ENCODE measurements at places on chromosomes 2 and 18. TPM values are rescaled to one million over a fixed set of nuclear protein-coding genes. Genes with fewer than 3 reads are reported as not detected.

DNA sequence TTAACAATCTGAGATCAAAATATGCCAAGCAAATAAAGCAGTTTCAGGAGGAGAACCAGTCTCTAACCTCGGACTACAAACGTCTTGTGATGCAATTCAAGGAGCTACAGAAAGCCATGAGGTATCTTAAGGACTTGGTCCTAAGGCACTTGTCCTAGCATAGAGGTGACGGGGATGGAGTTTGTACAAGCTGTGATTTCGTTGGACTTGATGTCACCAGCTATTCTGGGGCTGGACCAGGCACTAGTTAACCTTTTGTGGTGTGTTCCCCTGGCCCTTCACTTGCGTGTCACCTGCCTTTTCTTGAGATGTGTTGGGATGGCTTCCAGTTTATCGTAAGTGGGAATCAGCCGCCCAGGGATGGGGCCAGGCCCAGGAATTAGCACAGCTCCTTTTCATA lies 33.7 kb downstream of the OTOF start:
- no peak for DNase-seq
- no peak overlapping the region for H3K27ac ChIP-seq
- no peaks in the 10 kb centered on the region for H3K4me1 ChIP-seq
- no peaks in the 10 kb centered on the region for H3K27me3 ChIP-seq
- no peaks in the 10 kb centered on the region for H3K36me3 ChIP-seq

GRCh38 chr2:109411640-109412325 lies 202.0 kb downstream of the SEPTIN10 start:
- no peak overlapping the region for H3K4me3 ChIP-seq
- H3K27me3 ChIP-seq = no peaks in the 10 kb centered on the region
- H3K4me1 ChIP-seq = peaks cover 9% of the 10 kb centered on the region
- peaks cover 4% of the 10 kb centered on the region for H3K36me3 ChIP-seq
- H3K27ac ChIP-seq = no peak overlapping the region

GRCh38 chr18:42305869-42306593 lies 351.0 kb downstream of the PIK3C3 start:
- no peak overlapping the region for H3K4me3 ChIP-seq
- no peaks in the 10 kb centered on the region for H3K27me3 ChIP-seq
- H3K27ac ChIP-seq = no peak overlapping the region
- H3K4me1 ChIP-seq = no peaks in the 10 kb centered on the region
- no peaks in the 10 kb centered on the region for H3K36me3 ChIP-seq

DNA sequence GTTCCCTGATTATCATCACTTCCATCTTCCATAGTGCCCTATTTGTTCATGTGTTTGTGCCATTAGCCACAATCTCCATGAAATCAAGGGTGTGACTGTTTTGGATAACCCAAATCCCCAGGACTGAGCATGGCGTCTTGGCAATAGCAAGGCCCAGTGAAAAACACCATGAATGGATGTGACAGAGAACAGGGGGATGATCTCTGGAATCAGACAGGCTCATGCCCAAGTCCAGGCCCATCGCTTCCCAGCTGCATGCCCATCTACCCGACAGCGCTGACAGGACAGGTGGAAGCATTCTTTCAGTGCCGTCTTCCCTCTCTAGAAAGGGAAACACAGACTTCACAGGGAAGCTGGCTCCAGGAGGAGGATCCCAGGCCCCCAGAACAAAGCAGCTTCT lies 50.0 kb downstream of the HDLBP start:
- H3K27me3 ChIP-seq = no peaks in the 10 kb centered on the region
- no peak overlapping the region for H3K4me3 ChIP-seq

GRCh38 chr2:96308248-96308647 lies 2.9 kb upstream of the SNRNP200 start:
- H3K27me3 ChIP-seq = no peaks in the 10 kb centered on the region
- no peak for DNase-seq
- no peak overlapping the region for H3K4me3 ChIP-seq
- H3K36me3 ChIP-seq = peaks cover 9% of the 10 kb centered on the region
- no peak overlapping the region for H3K27ac ChIP-seq

DNA sequence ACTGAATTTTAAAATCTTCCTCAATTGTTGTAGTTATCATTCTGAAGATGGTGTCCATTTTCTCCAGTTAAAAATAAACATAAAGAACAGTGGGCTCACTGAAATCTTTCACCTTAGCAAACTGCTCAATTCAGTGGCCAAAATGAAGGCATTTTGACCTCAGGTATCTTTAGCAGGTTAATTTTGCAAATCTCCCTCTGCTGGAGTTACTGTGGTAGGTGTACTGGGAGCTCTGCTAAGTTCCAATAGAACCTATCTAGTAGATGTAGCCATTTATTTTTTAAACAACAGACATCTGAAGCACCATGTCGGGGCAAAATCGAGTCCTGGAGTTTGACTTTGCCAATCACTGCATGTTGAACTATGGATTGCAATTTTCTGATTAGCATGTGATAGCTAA lies 177.1 kb downstream of the IRS1 start:
- no peak for DNase-seq
- no peak overlapping the region for H3K27ac ChIP-seq
- no peaks in the 10 kb centered on the region for H3K4me1 ChIP-seq
- H3K27me3 ChIP-seq = no peaks in the 10 kb centered on the region
- no peak overlapping the region for H3K4me3 ChIP-seq
- H3K36me3 ChIP-seq = no peaks in the 10 kb centered on the region

DNA sequence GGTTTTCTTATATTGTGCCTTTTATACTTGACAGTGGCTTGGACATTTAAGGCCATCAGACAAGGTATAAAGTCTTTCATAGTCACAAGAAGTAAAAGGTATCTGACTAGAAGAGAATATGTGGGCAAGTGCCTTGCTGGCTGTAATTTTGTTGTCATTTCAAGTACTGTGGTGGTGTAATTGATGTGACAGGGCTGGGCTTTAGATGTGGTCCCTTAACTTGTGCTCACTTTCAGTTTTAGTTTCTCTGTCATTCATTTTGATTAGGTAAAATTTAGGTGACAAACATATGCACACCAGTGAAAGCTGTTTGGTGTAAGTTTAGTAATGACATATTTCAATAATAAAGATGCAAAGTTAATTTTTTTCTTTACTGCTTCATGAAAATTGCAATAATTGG lies 31.2 kb upstream of the TBR1 start:
- no peak overlapping the region for H3K4me3 ChIP-seq
- no peak overlapping the region for H3K27ac ChIP-seq
- no peaks in the 10 kb centered on the region for H3K36me3 ChIP-seq
- no peaks in the 10 kb centered on the region for H3K4me1 ChIP-seq

- no peak for DNase-seq
- no peak overlapping the region for H3K4me3 ChIP-seq
- H3K4me1 ChIP-seq = no peaks in the 10 kb centered on the region
- no peak overlapping the region for H3K27ac ChIP-seq
- H3K27me3 ChIP-seq = no peaks in the 10 kb centered on the region
Measured at GRCh38 chr2:169221745-169222369, 140.5 kb downstream of the LRP2 start.

DNA sequence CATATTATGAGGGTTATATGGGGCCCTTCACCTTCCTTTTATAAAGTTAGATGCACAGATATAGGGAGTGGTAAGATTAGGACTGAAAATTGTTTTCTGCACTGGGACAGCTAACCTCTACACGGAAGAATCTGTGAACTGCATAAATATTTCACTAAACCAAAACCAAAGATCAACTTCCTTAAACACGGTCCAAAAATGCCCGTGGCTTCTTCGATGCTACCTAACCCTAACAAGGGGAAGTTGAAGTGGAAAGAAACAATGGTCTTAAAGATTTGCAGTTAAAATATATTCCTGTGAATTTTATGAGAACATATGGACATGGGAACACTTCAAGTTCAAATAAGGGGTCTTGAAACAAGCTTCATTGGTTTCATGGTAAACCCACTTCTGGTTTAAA lies 33.3 kb upstream of the PAX3 start:
- H3K36me3 ChIP-seq = no peaks in the 10 kb centered on the region
- no peaks in the 10 kb centered on the region for H3K27me3 ChIP-seq
- DNase-seq = no peak
- no peak overlapping the region for H3K27ac ChIP-seq
- no peaks in the 10 kb centered on the region for H3K4me1 ChIP-seq
- no peak overlapping the region for H3K4me3 ChIP-seq

DNA sequence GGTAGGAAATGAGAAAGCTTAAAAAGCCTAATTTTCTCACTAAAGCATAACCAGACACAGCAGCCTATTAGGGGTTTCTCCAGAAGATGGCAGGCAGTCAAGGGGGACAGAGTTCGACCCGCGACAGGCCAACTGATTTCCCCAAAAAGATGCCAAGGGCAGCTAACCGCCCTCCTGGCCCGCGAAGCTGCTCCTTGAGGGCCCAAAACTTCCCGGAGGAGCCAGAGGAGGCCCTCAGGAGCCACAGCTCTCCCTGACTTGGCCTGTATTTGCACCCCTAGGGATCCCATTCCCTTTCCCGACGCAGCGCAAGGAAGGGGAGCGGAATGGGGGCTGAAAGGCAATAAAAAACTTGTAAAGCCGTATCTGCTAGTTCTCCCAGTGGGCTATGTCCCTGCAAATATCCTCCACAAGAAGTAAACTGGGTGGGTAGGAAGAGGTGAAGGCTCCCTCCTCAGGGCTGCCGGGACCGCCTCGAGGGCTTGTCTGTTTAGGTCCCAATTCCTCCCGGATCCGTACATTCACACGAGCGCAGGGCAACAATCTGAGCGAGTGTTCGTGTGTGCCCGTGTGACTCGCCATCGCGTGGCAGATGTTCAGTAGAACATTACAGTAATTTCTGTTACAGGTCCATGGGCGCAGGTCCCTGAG lies 756 bp upstream of the NAGK start:
- no peak for DNase-seq
- peaks cover 6% of the 10 kb centered on the region for H3K4me1 ChIP-seq

DNA sequence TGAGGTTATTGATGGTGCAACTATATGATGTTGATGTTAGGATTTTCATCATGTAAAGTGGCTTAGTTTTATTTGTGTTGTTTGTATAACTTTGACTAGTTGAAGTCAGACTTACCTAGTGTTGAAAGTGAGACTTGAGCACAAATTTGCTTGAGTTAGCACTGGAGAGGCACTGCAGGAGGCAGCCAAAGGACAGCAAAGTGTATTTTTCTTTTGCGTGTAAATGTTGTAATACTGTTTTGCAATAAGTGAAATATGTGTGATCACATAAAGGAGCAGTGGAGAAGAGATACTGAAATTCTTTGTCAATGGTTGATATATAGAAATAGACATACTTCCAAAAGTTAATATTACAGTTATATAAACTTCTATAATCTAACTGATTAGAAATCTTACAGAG lies 332.0 kb upstream of the RAB12 start:
- peaks cover 5% of the 10 kb centered on the region for H3K36me3 ChIP-seq
- no peak for DNase-seq
- H3K4me1 ChIP-seq = no peaks in the 10 kb centered on the region

DNA sequence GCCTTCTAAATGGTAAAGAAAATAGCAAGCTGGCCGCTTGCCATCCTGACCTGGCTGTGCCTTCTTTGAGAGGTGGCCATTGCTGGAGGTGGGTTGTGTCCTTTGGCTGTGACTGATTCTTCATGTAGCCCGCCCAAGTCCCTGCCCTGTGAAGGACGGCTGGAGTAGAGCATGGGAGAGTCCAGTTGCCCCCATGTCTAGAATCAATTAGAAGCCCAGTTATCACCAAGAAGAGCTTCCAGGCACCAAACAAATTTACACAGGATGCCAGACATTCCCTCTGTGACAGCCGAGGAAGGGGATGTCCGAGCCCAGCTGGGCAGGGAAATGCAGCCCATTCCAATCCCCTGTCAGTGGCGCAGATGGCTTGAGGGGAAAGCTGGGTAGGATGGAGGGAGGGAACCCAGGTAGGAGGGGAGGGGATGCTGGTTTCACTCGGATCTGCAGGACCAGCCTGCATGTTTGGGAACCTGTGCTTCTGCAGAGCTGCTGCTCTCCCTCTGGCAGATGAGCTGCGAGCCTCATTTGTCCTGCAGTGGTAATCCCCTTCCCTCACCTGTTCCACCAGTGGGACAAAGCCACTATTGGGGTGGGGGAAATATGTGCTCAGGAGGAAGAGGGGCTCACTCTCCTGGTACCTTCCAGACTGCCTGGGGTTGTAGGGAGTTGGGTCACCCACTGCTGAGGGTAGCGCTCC lies 25.7 kb upstream of the ASB18 start:
- H3K4me3 ChIP-seq = no peak overlapping the region
- H3K36me3 ChIP-seq = no peaks in the 10 kb centered on the region
- no peaks in the 10 kb centered on the region for H3K27me3 ChIP-seq
- H3K27ac ChIP-seq = no peak overlapping the region

DNA sequence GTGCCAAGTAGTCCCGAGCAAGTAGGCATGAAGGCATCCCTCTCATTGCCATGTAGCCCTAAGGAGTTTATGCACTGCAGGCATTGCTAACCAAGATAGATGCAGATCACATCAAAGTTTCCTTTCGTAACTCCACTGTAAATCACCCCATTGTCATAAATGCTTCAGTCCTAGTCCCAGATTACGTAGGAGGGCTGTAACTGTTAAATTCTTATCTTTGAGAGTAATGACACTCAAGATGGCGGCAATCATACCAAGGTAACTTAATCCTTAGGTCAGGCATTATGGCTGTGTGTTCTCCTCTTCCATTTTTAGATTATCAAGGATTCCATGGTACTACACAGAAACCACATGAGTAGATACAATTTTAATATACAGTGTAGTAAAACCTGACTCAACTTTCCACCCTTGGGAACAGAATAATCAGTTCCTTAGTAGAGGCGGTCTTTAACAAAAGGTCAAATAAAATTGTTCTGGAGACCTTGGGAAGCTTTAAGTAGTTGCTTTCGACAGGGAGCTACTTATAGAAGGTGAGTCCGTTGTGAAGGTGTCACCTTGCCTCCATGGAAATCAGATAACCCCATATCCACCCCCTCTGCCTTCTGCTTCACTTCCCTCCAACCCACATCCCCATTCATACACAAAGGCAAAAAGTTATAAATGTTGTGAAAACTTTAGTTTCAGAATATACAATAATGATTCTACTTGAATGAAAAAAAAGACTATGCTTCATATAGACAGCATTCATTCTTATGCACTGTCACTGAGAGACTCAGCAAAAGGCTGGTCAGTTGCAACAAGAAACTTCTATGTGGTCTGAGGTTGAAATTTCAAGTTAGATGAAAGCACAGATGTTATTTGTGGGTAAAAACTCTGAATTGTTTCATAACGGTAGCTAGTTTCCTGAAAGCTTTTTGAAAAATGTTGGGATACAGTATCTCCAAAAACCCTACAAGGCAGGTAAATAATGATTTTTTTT lies 64.8 kb upstream of the GALNT5 start:
- no peaks in the 10 kb centered on the region for H3K4me1 ChIP-seq
- no peak overlapping the region for H3K4me3 ChIP-seq
- H3K36me3 ChIP-seq = no peaks in the 10 kb centered on the region
- H3K27me3 ChIP-seq = no peaks in the 10 kb centered on the region
- DNase-seq = no peak

- no peak overlapping the region for H3K4me3 ChIP-seq
- H3K4me1 ChIP-seq = no peaks in the 10 kb centered on the region
- no peak overlapping the region for H3K27ac ChIP-seq
- no peaks in the 10 kb centered on the region for H3K27me3 ChIP-seq
- no peak for DNase-seq
Measured at GRCh38 chr18:21129566-21130216, 18.1 kb upstream of the ROCK1 start.

- no peak for DNase-seq
- H3K36me3 ChIP-seq = peaks cover 15% of the 10 kb centered on the region
- H3K27me3 ChIP-seq = no peaks in the 10 kb centered on the region
- no peaks in the 10 kb centered on the region for H3K4me1 ChIP-seq
- no peak overlapping the region for H3K27ac ChIP-seq
- no peak overlapping the region for H3K4me3 ChIP-seq
Measured at GRCh38 chr2:235908826-235909225, 259.4 kb downstream of the GBX2 start.

Gene C2orf78
- total RNA-seq = not detected

Gene FLACC1
- total RNA-seq = 0.32 TPM

Gene CLEC4F
- total RNA-seq = not detected

Gene TWIST2
- total RNA-seq = 108 TPM

Gene FARP2
- 19.6 TPM for total RNA-seq

Gene CABLES1
- 5.4 TPM for total RNA-seq

Gene LRP2
- not detected for total RNA-seq
